ENCODE measurements at places on chromosomes 16 and 17. TPM values are rescaled to one million over a fixed set of nuclear protein-coding genes. Genes with fewer than 3 reads are reported as not detected.

Gene PPY
- polyA plus RNA-seq, result 0.34 TPM

Gene TAT
- 0.05 TPM for polyA plus RNA-seq

Gene PLCD3
- polyA plus RNA-seq, result 25.8 TPM

Gene DGKE
- 6.6 TPM for polyA plus RNA-seq

Gene DBNDD1
- 2.7 TPM for polyA plus RNA-seq

Gene GINS2
- 19.2 TPM for polyA plus RNA-seq

Gene MYH13
- 0.14 TPM for polyA plus RNA-seq

Gene HOXB4
- 9.5 TPM for polyA plus RNA-seq

Gene CCL14
- polyA plus RNA-seq, result 17.0 TPM

Gene PSMB10
- 20.3 TPM for polyA plus RNA-seq

Gene SSTR5
- polyA plus RNA-seq, result 0.17 TPM

Gene SLC13A2
- polyA plus RNA-seq, result 13.9 TPM

All from left renal pelvis (tissue), 4 donors.